ENCODE measurements at places on chromosomes 5 and 9.

- H3K27me3 ChIP-seq = no peaks in the 10 kb centered on the region
- H3K4me1 ChIP-seq = peaks cover 21% of the 10 kb centered on the region
- no peak overlapping the region for H3K27ac ChIP-seq
- DNase-seq = no peak
Observed at GRCh38 chr9:133995012-133995896, 3.1 kb upstream of the VAV2 start.

DNA sequence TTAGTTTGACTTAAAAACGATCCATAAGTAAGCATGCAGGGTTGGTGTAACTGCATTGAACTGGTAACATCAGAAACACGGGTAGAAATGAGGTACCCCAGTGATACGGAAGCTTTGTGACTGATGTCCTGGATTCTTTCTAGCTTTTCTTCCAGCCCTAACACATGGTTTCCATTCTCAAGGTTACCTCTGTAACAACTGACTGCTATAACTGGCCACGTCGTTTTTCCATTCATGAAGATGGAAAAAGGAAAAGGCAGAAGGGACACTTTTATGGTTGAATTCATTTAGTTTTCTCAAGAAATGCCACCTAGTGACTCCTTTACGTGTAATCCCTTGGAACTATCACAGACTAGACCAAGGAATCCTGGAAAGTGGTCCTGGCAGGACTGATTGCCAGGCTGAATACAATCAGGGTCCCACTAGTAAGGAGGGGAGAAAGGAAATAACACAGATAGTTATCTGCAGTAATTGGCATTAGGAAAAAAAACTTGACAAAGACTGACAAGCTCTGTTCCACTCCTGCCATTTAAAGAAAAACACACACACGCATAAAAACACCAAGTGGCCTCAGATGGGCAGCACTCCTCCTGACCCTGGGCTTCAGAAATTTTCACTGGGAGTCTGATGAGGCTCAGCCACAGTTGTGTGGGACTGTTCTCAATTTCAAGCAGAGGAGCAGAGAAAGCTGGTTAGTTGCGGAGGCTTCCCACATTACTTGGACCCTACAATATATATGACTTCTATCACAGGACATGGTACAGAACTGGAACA is 77.5 kb upstream of the ZNF169 start:
- no peak for DNase-seq
- peaks cover 15% of the 10 kb centered on the region for H3K36me3 ChIP-seq
- peaks cover 22% of the 10 kb centered on the region for H3K4me1 ChIP-seq
- H3K4me3 ChIP-seq = no peak overlapping the region
- no peaks in the 10 kb centered on the region for H3K27me3 ChIP-seq

- H3K4me1 ChIP-seq = no peaks in the 10 kb centered on the region
- H3K4me3 ChIP-seq = no peak overlapping the region
- H3K27me3 ChIP-seq = no peaks in the 10 kb centered on the region
- no peak overlapping the region for H3K27ac ChIP-seq
- no peak for DNase-seq
- no peaks in the 10 kb centered on the region for H3K36me3 ChIP-seq
Observed at GRCh38 chr9:123434619-123435240, 78.7 kb downstream of the CRB2 start.

GRCh38 chr9:27377811-27378456 is 81.0 kb upstream of the EQTN start:
- H3K4me1 ChIP-seq = peaks cover 16% of the 10 kb centered on the region
- no peak overlapping the region for H3K27ac ChIP-seq
- H3K36me3 ChIP-seq = no peaks in the 10 kb centered on the region
- no peak for DNase-seq
- no peaks in the 10 kb centered on the region for H3K27me3 ChIP-seq

GRCh38 chr9:101028346-101029314 is at the start of gene PLPPR1:
PLPPR1 (plus strand) TSS chr9:101028727.
- no peak within 1 kb of the TSS for H3K27ac ChIP-seq
- peaks cover 10% of the 10 kb centered on the region for H3K4me1 ChIP-seq
- DNase-seq = no peak
- H3K4me3 ChIP-seq = peak within 1 kb of the TSS; percentile 9
- no peaks in the 10 kb centered on the region for H3K36me3 ChIP-seq
- H3K27me3 ChIP-seq = no peaks in the 10 kb centered on the region

DNA sequence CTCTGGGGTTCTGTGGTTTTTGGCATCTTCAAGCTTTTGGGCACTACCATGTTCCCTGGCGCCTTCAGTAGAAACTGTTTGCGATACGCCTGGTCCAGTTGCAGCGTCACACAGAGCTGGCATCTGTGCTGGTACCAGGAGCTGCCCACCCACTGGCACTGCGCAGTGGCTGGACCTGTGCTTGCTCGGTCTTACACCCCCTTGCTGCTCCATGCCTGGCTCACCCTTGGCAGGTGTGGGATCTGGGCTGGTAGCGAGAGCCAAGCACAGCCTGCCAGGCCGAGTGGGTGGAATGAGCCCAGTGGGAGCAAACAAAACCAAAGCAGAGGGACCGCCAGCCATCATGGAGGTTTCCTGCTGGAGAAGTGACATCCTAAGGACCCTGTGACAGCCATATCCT is 170.2 kb upstream of the IRX2 start:
- DNase-seq = no peak
- H3K27ac ChIP-seq = no peak overlapping the region
- H3K4me3 ChIP-seq = no peak overlapping the region
- no peaks in the 10 kb centered on the region for H3K27me3 ChIP-seq

DNA sequence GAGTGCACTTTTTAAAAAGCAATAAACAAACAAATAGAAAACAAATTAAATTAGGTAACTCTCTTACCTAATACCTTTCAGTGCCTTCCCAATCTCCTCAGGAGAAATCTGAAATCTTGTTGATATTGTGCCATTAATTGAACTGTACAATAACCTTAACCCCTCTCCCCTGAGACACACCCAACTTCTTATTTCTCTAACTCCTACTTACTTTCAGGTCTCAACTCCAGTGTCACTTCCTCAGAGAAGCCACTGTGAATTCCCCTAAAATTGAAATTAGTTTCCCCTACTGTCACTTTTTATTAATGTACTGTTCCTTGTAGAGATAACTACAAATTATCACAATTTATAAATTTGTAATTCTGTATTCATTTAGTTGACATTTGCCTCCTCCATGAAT is 295.3 kb upstream of the TNC start:
- no peaks in the 10 kb centered on the region for H3K4me1 ChIP-seq
- H3K4me3 ChIP-seq = no peak overlapping the region
- no peak for DNase-seq

- no peak overlapping the region for H3K27ac ChIP-seq
- no peaks in the 10 kb centered on the region for H3K4me1 ChIP-seq
- no peak overlapping the region for H3K4me3 ChIP-seq
- no peak for DNase-seq
- H3K27me3 ChIP-seq = no peaks in the 10 kb centered on the region
Observed at GRCh38 chr5:171647043-171647903, 138.3 kb upstream of the SMIM23 start.

DNA sequence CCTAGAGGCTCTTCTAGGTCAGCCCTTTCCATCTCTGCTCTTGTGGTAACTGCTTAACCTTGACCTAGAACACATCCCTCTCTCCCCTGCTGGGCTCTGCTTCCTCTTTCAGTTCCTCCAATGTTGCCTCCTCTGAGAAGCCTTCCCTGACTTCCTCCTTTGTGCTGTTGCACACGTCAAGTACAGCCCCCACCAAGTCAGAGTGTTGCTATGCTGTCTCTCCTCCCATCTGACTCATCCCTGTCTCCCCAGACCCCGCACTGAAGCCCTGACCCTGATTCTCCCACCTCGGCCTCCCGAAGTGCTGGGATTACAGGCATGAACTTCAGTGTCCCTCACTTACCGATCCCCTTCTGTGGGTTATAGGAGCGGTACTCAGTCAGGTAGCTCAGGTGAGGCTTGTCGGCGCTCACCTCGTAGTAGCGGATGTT is 10.4 kb upstream of the TRIM14 start:
- no peak overlapping the region for H3K27ac ChIP-seq
- H3K36me3 ChIP-seq = no peaks in the 10 kb centered on the region
- no peaks in the 10 kb centered on the region for H3K4me1 ChIP-seq
- H3K27me3 ChIP-seq = no peaks in the 10 kb centered on the region

- H3K36me3 ChIP-seq = no peaks in the 10 kb centered on the region
- no peaks in the 10 kb centered on the region for H3K27me3 ChIP-seq
- no peak for DNase-seq
- no peak overlapping the region for H3K27ac ChIP-seq
- H3K4me3 ChIP-seq = no peak overlapping the region
Observed at GRCh38 chr5:154865466-154866184, 7.2 kb downstream of the CNOT8 start.

- peak overlapping the region; percentile 78 for H3K27ac ChIP-seq
- DNase-seq = no peak
- H3K4me3 ChIP-seq = peak overlapping the region; percentile 78
- H3K27me3 ChIP-seq = no peaks in the 10 kb centered on the region
- H3K4me1 ChIP-seq = peaks cover 9% of the 10 kb centered on the region
- no peaks in the 10 kb centered on the region for H3K36me3 ChIP-seq
Observed at GRCh38 chr9:26955222-26955903, 849 bp upstream of the IFT74 start.

GRCh38 chr9:92639791-92640271 is 30.1 kb downstream of the IPPK start:
- no peaks in the 10 kb centered on the region for H3K36me3 ChIP-seq
- H3K27ac ChIP-seq = no peak overlapping the region
- no peaks in the 10 kb centered on the region for H3K4me1 ChIP-seq
- no peaks in the 10 kb centered on the region for H3K27me3 ChIP-seq
- peak; percentile 77 for DNase-seq

GRCh38 chr5:42787073-42787472 is 24.6 kb downstream of the SELENOP start:
- no peaks in the 10 kb centered on the region for H3K27me3 ChIP-seq
- DNase-seq = no peak
- H3K4me3 ChIP-seq = no peak overlapping the region

- H3K36me3 ChIP-seq = peaks cover 42% of the 10 kb centered on the region
- DNase-seq = no peak
- no peak overlapping the region for H3K4me3 ChIP-seq
- H3K27ac ChIP-seq = no peak overlapping the region
- no peaks in the 10 kb centered on the region for H3K27me3 ChIP-seq
- H3K4me1 ChIP-seq = peaks cover 66% of the 10 kb centered on the region
Observed at GRCh38 chr5:176530983-176531901, 6.0 kb downstream of the RNF44 start.

GRCh38 chr9:79224672-79225433 is 346.9 kb upstream of the TLE4 start:
- no peaks in the 10 kb centered on the region for H3K4me1 ChIP-seq
- H3K4me3 ChIP-seq = no peak overlapping the region
- H3K27ac ChIP-seq = no peak overlapping the region
- H3K36me3 ChIP-seq = no peaks in the 10 kb centered on the region

DNA sequence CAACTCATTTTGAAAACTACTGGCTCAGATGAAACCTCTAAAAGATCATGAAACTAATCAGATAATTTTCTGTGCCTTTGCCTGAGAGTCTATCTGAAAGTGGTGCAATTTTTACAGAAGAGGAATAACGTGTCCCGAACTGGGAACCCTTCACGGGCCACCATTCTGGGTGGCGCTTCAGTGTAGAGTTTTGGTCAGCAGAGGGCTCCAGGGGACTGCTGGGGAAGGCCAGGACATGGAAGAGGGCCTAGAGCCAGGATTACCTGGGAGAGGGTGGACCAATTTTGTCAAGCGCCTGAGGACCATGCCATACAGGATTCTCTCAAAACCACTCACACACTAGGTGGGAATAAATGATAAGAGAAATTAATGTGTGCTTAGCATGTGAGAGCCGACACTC is 49.7 kb upstream of the PLEKHG4B start:
- no peaks in the 10 kb centered on the region for H3K4me1 ChIP-seq
- no peak for DNase-seq
- no peak overlapping the region for H3K27ac ChIP-seq
- no peak overlapping the region for H3K4me3 ChIP-seq
- H3K27me3 ChIP-seq = no peaks in the 10 kb centered on the region

DNA sequence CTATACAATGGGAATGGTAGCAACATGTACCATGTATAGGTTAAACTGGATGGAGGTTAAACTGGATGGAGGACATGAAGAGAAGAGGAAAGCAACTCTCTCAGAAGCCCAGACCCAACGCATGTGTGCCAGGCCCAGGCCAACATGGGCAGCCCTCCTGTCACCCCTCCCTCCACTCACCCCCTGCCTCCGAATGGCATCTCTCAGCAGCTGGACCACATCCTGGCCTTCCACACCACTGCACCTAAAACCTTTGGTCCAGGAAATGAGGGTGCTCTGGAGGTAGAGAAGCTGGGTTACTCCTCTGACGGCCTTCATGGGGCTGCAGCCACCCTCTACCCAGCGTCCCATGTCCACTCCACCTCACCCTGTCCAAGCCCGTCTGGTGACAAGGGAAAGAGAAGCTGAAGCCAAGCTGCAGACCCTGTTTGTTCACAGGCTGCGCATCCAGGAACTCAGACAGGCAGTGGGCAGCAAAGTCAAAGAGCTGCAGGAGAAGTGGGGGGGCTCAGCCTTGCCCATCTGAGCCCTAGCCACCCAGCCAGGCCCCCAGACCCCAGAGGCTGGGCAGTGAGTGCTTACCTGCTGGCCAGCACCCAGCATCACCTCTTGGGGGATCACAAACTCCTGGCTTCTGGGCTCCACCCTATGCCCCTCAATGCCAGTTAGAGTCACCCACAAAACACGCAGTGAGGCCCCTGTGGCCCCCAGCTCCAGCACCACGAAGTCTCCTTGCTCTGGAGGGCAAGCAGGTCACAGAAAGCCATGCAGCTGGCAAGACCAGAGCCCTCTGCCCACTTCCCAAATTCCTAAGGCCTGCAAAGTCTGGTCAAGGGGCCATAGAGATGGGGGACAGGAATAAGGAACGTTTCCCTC is 8.5 kb downstream of the HK3 start:
- no peak for DNase-seq
- H3K27me3 ChIP-seq = no peaks in the 10 kb centered on the region
- no peaks in the 10 kb centered on the region for H3K4me1 ChIP-seq
- H3K27ac ChIP-seq = no peak overlapping the region

DNA sequence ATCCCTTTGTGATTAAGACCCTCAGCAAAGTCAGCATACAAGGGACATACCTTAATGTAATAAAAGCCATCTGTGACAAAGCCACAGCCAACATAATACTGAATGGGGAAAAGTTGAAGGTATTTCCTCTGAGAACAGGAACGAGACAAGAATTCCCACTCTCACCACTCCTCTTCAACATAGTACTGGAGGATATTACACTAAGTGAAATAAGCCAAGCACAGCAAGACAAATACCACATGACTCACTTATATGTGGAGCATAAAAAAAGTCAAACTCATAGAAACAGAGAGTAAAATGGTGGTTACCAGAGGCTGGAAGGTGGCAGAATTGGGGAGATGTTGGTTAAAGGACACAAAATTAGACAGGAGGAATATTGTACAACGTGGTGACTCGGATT is 118.1 kb upstream of the NFIL3 start:
- no peak overlapping the region for H3K4me3 ChIP-seq
- H3K36me3 ChIP-seq = no peaks in the 10 kb centered on the region
- H3K4me1 ChIP-seq = no peaks in the 10 kb centered on the region
- no peak overlapping the region for H3K27ac ChIP-seq
- H3K27me3 ChIP-seq = no peaks in the 10 kb centered on the region
- DNase-seq = no peak
